Stimulated activated CD4-positive, alpha-beta T cell treated with anti-CD3 and anti-CD28 coated beads, Interleukin-1b, Interleukin-23, amount 100 ng/mL, for 1 hour (primary cell): ENCODE measurements at places on chromosomes 3 and 15.

DNA sequence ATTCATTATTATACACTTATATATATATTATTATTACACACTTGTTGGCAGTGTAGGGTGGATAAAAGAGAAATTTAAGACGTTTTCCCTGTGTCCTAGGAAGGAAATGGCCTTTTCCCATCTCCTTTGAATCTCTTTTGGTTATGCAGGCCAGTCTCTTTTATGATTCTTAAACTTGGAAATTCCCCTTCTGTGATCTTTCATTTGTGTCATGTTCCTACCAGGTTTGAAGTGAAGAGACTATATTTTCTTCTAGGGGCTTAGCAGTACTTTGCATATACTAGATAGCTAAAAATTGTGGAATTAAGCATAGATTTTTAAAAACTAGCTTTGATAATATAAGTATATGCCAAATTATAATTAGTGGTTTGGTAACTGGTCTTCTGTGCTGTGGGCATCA is 58.5 kb downstream of the BBX start:
- no peak for DNase-seq

GRCh38 chr3:132032959-132033358 is 1.9 kb downstream of the CPNE4 start:
- no peak for DNase-seq

DNA sequence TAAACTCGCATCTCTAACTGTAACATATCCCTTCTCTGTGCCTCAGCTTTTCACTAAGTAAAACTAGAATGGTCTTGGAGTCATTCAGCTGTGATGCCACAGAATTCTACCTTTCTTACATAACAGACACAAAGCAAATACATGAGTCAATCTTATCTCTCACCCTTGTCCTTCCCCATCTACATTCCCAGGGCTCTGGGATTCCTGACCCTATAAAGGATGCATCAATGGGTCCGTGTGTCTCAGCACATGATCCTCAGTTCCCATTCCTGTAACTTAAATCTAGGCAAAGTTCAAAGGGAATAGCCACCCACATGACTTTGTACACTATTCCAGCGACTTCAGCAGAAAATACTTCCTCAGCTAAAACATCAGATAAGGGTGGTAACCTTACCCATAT is 11.8 kb upstream of the ARL8B start:
- DNase-seq: no peak

- DNase-seq: no peak
Observed at GRCh38 chr3:7682822-7683229, 818.8 kb upstream of the LMCD1 start.

GRCh38 chr3:32384938-32385337 is 6.7 kb upstream of the CMTM7 start:
- no peak for DNase-seq

DNA sequence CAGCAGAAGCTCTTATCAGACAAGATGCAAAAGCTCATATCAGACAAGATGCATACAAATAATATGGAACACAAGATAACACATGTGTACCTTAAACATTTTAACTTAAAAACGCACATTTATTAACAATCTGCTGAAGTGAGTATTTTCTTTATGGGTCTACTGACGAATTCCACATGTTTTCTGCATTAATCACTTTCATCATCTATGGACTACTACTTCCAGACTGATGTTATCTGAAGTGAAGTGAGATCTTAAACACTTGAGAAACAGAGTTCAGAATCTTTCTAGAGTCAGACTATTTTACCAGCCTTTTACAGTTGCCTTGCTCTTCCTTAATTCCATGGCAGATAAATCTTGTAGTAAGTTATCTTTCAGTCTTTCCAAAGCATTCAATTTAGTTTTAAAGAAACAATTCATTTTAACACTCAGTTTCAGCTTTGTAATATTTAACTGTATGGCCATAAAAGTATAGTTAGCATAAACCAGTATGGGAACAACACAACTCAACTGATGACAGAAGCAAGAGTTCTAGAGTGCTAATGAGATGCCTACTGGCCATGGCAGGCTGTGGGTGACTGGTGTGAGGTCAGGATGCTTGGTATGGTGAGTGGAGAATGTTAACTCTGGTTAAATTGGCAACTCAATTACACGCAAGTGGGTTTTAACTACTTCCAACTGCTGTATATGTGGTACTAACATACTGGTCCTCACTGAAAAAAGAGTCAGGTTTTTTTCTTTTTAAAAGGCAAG is 9.8 kb downstream of the CMTM6 start:
- no peak for DNase-seq
